ENCODE measurements at places on chromosomes 2 and 18.

DNA sequence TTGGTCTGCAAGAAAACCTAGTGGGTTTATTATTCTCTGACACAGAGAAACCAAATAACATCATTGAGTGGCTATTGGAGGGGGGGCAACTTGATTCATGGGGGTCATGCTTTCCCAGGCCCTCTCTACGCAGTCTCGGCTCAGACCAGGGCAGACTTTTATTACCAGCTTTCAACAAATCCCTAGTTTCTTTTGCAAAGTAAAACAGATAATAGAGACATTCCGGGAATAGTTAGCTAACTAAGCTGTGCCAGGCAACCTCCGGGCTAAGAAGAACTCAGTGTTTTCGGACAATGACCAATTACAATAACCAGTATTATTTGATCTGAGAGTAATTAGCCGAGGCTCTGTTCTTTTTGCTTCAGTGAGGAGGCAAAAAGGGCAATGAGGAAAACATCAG is 66.3 kb downstream of the CDK15 start:
- no peak for DNase-seq

DNA sequence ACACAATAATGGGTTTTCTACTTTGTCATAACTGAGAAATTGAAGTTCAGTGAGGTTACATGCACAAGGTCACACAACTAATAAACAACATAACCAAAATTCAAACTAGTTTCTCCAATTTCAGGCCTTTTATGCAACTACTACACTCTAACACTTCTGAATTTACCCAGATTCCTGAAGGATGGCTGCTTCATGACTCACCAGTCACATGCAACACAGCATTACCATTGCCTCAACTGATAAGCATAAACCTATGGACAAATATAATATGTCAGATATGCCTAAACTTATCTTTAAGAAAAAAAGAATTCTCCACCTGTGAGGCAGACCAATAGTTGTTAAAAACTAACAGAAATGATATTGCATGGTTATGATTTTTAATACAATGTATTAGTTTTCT is 586.5 kb upstream of the SLC8A1 start:
- DNase-seq: no peak

- no peak for DNase-seq
Observed at GRCh38 chr18:40565805-40566509, 1389.1 kb upstream of the PIK3C3 start.

- no peak for DNase-seq
Observed at GRCh38 chr18:6627645-6628044, 101.9 kb upstream of the ARHGAP28 start.

DNA sequence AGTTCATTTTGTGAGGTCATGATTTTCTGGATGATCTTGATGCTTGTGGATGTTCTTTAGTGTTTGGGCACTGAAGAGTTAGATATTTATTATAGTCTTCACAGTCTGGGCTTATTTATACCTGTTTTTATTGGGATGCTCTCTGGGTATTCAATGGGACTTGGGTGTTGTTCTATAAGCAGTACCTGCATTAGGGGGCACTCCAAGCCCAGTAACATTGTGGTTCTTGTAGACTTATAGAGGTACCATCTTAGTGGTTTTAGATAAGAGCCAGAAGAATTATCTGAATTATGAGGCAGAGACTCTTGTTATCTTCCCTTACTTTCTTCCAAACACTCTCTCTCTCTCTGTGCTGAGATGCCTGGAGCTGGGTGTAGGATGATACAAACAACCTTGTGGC is 470.0 kb downstream of the PIK3C3 start:
- no peak for DNase-seq

- no peak for DNase-seq
Observed at GRCh38 chr2:180497621-180498152, 482.7 kb upstream of the UBE2E3 start.

GRCh38 chr2:124626993-124627392 is 601.9 kb downstream of the CNTNAP5 start:
- no peak for DNase-seq

GRCh38 chr2:223601932-223602666 is at the start of gene SCG2:
Gene SCG2 (minus strand): TSS chr2:223602361. CDS start chr2:223599282, 3,079 bp downstream.
- DNase-seq: peak; percentile 71

GRCh38 chr2:153299809-153300208 is 178.8 kb downstream of the RPRM start:
- DNase-seq: no peak

GRCh38 chr2:180319586-180320405 is 312.7 kb upstream of the CWC22 start:
- no peak for DNase-seq

DNA sequence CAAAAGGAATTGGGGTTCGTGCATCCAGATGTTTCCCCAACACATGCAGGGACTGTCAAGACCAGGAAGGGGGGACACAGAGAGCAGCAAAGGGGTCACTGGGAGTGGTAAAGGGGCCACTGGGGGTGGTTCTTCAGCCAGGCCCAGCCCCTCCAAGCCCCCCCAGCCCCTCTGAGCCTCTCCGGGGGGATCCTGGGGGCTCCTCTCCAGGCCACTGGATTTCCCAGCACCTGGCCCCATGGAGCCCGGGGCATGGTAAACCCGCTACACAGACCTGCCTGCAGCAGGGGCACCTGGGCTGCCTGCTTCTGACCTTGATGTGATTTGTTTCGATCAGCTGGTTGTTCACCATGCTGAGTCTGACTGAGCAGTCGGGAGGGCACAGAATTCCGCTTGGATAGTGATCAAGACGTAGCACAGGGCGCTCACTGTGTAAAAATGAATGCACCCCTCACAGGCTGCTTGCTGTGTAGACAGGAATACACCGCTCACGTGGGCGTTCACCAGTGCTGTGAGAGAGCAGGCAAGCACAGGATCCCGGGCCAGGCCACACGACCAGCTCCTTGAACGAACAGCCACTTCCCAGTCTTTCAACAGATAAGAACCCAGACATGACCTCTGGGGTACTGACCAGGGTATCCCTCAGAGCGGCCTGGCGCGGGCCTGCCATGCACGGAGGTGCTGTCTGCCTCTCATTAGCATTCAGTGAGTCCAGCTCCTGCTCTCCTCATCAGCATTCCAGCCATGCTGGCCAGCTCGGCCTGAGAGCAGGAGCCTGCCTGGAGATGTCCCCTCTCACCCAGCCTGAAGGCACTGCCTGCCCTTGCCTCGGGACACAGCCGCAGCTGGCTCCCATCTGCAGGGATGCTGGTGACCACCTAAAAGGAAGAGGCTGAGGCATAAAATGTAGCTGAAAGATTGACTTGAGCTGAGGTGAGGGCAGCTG is 73.3 kb upstream of the OTOS start:
- DNase-seq: no peak

GRCh38 chr2:119712571-119712970 is 33.6 kb downstream of the TMEM177 start:
- DNase-seq: no peak

- DNase-seq: no peak
Observed at GRCh38 chr2:239235311-239235710, 165.5 kb downstream of the HDAC4 start.

DNA sequence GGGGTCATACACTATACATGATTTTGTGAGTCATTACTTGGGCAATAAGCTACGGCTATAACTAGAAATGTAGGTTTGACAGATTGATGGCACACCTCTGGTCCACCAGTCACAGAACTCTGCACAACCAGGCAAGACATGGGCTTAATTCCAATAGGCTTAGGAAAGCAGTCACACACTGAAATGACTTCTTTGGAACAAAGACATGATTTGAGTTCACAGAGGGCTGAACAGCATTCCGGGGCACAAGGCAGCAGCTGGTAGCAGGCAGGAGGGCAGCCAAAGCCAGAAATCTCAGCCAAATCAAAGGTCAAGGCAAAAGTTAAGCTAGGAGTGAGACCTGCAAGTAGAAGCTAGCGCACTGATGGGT is 27.4 kb downstream of the FABP1 start:
- no peak for DNase-seq

DNA sequence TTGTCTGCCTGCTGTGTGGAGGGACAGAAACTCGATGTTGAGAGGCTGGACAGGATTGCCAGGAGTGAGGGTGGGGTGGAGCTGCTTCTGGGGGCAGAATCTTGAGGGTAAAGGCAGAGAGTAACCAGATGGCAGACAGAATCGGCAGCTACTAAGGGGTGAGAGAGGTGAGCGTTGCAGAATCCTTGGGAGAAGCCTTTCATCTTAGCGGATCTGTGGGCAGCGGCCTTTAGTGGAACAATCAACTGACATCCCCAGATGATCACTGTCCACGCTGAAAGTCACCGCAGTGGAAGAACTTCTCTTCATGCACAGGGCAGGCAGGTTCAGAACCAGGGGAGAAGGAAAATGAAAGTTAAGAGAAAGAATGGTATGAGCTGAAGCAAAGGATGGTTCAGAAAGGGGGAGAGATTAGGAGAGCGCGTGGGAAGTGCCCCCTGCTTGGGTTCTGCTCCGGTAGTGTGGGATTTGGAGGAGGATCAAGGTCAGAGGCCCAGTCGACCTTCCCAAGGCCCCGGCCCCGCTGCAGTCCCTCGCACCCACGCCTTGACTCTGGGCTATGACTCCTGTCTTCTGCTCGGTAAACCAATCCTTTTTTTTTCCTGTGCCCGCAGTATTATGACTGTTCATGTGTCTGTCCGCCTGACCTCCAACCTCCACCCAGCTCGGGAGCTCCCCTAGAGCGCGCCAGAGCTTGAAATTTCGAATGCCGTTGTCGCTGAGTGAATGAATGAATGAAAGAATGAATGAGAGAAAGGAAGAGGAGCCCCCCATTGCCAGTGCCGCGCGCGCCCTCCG is 584 bp downstream of the BOLA3 start:
- DNase-seq: no peak

GRCh38 chr2:126835831-126836230 is 62.9 kb upstream of the TEX51 start:
- DNase-seq: no peak

DNA sequence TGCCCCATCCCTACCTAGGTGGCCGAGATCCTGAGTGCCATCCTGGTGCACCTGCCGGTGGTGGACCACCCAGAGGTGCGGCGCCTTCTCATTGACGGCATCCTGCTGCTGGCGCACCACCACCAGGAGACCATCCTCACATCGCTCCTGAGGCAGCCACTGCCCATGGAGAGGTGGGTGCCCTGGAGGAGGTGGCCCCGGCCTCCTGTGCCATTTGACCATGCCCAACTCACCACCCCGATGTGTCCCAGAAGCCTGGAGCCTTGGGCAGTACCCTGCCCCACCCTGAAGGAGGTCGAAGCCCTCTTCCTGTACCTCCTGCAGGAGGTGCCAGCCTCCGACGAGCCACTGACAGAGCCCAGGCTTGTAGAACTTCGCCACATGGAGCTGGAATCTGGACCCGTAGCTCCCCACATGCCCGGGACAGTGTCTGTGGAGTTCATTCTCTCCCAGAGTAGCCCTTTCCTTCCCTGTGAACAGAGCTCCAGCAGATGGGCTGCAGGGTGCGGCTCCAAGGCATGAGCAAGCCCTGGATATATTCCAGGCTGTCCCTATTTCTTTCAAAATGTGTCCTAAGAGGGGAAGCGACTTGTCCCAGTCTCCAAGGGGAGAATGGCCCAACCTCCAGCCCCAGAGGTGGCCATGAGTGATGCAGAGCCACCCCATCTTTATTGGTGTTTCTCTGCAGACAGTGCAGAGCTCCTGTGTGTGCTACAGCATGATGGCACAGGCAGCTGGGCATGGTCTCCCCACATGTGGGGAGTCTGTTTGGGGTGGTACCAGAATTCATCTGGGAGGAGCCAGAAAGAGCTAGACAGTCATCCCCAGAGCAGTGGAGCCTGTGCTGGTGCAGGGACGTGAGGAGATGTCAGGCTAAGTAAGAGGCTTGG is 34.2 kb downstream of the HJURP start:
- DNase-seq: peak; percentile 22

DNA sequence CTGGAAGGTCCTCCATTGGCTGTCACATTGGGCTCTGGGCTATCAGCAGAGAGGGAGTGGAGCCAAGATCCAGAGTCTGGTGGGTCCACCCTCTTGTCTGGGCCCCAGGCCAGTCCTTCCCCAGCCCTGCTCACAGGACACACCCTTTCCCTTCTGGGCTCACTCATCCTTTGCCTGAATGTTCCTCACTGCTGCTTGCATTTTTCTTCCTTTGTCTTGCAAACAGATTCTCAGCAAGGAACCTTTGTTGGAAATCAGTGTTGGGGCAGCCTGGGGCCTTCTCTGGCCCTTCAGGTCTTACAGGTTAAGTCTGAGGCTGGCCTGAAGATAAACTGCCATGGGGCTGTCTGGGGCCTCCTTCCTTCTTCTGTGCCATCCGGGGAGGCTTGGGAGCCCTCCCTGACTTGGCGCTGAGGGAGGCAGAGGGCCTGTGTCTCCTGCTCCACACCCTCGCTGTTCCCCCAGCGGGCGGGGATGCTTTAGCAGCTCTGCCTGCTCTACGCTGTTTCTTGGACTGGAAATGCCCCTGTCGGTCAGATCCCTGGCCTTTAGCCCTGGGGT is 11.5 kb upstream of the CELF4 start:
- DNase-seq: no peak

DNA sequence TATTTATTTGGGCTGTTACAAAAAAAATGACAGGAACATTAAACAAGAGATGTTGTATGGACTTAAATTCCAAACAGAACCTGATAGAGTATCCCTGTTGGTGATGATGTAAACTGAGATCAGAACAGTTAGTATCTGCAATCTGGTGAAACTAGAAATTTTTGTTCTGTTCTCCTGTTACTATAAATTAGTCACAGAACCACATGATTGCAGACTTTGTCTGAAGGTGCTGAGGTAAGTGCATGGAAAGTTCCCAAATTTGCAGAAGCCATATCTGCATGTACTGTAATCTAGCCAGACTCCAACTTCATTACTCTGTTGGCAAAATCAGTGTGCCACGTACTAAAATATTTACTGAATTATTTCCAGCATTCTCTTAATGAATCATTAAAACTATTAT is 516.3 kb upstream of the FSIP2 start:
- DNase-seq: no peak

All from activated naive CD8-positive, alpha-beta T cell treated with anti-CD3 and anti-CD28 coated beads, Interleukin-2, amount 10 ng/mL, durations not matched to agents 7 days and 5 days (primary cell).